ENCODE measurements at places on chromosomes 2 and 18.

DNA sequence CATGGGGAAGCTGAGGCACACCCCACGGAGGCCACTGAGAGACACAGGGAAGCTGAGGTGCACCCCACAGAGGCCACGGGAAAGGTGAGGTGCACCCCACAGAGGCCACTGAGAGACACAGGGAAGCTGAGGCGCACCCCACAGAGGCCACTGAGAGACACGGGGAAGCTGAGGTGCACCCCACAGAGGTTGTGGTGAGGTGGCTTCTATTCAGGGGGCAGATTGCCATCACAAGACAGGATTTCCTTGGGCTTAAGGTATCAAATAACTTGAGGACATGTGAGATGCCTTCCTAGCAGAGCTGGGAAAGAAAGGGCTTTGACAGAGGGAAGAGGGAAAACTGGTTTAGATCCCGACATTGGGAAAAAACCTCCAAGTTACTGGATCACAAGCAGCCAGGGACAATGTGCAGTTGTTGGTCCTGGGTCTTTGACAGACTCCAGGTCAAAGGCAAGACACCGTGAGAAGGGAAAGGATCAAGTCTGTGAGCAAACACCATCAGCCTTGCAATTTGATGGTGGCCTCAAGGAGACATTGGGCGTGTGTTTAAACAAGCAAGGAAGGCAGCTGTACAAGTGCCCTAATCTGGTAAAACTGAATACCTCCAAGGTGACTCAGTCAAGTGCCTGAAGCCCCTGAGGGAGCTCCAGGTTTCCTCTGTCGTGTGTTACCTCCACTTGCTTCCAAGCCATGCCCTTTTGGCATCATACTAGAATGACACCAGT lies 133.2 kb upstream of the EPAS1 start:
- DNase-seq = no peak

GRCh38 chr2:29775937-29776336 lies 145.4 kb downstream of the ALK start:
- no peak for DNase-seq

DNA sequence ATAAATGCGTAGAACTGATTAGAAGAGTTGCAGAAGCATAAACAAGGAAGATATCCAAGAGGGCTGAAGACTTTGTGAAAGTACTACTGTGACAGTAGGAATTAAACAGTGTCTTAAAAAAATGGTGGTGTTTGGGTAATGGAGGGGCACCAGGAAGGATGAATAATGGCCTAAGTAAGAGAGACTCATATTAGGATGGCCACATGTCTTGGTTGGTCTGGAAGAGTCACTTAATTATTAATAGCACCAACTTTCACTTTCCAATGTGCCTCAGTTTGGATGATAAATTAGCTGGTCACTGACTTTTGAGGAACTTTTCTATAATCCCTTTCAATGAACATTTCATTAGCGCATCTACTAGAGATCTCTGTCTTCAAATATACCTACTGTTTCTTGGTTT lies 372.2 kb downstream of the NYAP2 start:
- DNase-seq = no peak

GRCh38 chr18:37272226-37272625 lies 293.4 kb downstream of the CELF4 start:
- DNase-seq = no peak

DNA sequence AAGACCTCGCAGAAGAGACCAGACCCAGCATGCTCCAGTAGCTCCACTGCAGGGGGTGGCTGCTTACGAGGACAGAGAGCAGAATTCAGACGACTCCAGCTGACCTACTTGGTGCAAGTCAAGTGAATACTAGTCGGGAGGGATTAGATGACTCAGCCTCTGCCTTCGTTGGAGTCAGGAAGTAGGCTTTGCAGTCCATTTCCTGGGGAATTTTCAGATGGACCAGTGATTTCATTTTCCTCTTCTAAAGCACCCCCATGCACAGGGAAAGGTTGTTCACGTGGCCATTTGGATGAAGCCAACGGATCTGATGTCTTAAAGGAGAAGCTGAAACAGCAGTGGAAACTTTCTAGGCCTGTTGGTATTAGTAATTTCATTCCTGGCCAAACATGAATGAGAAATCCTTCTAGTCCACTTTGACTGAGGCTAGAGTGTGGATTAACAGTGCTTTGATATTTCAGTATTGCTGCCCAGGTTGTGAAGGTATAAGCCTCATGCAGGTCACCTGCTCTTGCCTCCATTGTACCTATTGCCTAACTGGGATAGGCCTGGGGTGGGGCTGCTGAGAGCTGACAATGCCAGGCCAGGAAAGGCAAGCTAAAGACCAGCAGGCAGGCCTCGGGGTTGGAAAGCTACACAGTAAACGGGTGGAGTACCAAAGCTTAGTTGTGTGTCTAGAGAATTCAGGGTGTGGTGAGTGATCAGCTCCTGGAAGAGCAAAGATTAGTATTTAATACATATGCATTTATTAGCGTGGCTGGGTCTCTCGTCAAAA lies 117.6 kb upstream of the FOSL2 start:
- DNase-seq = no peak

All from stimulated activated CD4-positive, alpha-beta T cell treated with anti-CD3 and anti-CD28 coated beads, TNF-alpha, amount 100 ng/mL, for 4 hours (primary cell).